ENCODE measurements at places on chromosomes 1 and 21.

- DNase-seq: no peak
These were observed 31.4 kb downstream of the DDR2 start for GRCh38 chr1:162663589-162664106.

DNA sequence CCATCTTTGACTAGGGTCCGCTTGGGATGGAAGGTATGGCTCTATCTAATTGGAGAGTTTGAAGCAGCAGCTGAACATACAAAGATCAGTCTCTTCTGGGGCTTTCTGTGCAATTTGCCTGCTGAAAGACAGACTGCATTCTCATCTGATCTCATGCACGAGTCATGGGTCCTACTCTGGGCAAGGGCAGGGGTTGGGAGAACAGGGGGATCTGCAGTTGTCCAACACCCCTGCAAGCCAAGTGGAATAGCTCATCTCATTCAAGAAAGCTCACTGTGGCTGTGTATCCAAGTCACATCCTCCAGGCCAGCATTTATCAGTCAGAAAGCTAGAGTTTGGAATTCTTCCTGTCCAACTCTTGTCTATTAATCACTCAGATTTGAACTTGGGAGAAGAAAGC lies 177.2 kb upstream of the C8B start:
- DNase-seq: no peak

DNA sequence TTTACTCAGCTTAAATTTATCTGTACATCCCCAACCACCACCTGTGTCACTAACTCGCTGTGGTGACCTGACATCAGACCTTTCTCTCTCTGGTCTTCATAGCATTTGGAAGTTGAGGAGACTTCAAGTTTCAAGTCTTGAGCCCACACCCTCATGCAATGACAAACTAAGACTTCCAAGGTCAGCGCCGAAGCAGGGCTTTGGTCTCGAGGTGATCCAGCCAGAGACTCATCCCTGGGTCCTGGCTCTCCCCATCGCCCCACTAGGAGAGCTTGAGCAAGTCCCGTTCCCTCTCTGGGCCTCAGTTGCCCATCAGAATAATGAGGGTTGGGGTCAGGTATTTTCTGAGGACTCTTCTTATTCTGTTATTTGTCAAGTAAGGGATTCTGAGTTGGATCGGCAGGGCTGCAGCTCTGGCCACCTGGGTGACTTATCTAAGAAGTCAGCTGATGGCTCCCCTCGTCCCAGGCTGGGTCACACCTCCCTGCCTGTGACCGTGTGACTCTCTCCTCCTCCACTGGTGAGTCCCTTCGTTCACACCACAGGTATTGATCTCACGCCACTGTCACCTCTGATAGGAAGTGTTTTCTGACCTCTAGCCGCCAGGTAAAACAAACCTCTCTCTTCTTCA lies 143.7 kb upstream of the RUNX3 start:
- no peak for DNase-seq

DNA sequence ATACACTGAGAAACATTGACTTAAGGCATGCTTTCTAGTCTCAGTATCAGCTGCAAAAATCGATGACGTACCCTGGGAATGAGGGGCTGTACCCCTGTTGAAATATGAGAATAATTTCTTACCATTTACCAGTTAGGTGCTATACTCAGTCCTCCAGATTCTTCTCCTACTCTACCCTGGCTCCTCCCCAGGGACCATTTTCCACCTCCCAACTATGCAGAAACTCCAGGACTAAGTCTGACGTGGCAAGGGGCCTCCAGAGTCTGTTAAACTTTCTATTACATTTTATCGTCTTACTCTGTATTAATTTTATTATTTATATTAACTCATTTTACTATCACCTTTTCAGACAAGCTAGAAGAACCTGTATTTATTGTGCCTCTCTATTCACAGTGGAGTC lies 124.3 kb downstream of the CYYR1 start:
- DNase-seq: no peak

DNA sequence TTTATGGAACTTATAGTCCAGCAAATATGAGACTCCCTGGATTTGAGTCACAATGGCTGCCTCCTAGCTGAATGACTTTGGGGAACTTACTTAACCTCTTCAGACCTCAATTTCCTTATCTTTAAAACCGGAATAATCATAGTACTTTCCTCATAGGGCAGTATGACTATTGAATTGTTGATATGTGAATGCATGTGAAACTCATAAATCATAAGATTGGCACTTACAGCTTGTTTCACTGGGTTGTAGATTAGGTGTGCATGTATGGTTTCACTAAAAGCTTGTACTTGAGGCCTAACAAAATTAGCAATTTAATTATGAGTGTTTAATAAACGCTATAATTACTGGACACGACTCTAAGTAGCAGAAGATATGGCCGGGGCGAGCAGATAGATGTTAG lies 72.5 kb downstream of the ST6GALNAC5 start:
- no peak for DNase-seq

DNA sequence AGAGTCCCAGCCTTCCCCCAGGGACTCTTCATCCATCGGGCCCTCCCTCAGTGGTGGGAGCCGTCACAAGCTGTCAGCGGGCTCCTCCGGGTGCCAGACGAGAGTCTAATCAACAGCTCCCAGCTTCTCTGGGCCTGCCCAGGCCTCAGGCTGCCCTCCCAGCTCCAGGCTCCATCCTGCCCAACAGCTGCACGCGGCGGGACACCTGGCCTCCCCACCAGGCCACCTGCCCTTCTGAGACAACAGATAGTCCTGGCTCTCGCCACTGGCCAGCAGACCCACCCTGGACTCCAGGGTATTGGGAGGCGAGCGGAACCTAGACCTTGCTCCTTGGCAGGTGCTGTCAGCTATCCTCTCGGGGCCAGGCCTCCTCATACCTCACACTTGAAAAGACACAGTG lies 3.1 kb downstream of the WNT4 start:
- DNase-seq: no peak

DNA sequence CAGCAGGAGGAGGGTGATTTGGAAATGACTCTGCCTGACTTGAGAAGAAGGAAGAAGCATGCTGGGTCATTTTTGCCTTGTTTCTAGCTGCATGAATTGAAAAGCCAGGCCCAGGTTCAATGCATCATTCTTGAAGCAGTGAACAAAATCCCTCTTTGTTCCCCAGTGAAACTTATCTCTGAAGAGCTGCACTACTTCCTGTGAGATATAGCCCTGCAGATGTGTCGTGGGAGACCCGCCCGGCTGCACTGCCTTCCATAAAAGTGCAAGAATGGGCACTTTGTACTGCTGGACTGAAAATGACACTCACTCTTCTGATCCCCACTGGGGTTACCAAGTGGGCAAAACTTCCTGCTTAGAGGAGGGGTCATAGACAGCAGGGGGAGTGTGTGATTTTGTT lies 249.2 kb upstream of the NFIA start:
- no peak for DNase-seq

GRCh38 chr1:194078765-194079164 lies 892.4 kb upstream of the B3GALT2 start:
- no peak for DNase-seq

DNA sequence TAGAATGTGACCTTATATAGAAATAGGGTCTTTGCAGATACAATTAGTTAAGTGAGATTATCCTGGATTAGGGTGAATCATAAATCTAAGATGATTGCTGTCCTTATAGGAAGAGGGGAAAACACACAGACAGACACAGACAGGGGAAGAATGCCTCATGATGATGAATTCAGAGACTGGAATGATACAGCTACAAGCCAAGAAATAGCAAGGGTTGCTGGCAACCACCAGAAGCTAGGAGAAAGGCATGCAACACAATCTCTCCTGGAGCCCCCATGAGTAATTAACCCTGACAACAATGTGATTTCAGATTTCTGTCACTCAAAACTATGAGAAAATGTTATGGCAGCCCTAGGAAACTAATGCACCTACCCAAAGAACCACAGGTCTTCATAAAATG lies 19.1 kb upstream of the PPIH start:
- no peak for DNase-seq

GRCh38 chr1:65830306-65830705 lies 37.6 kb downstream of the PDE4B start:
- DNase-seq: no peak

DNA sequence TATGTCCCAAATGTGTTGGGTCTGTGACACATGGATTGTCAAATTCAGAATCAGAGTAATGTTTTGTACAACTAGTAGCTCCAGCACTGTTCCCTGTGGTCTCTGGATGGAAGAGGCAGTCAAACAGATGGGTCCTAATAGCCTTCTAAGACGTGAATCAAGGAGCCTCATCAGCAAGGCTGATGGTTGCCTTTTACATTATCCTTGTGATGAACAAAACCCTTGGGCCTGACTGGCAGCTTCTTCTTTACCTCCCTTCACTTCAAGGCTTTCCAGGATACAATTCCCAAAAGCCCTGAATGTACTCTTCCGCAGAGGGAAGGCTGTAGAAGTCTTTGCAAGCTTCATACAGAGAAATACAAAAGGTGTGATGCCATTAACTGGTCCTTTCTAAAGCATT lies 633.3 kb downstream of the USP25 start:
- no peak for DNase-seq

DNA sequence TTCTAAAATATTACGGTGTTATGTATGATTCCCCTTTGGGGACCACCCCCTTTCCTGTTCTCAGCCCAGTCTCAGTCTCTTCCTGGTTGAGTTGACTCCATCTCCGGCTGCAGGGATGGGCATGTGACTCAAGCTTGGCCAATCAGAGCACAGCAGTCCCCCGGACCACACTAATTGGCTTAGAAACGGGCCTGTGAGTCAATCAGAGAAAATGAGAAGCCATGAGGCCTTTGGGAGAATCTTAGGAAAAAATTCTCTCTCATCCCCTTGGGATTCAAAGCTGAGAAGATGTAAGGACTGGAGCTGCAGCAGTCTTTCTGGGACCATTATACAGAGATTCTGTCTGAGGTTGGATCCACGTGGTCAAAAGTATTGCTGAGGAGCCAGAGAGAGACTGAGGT lies 10.7 kb upstream of the FHAD1 start:
- DNase-seq: no peak

Data from stimulated activated CD4-positive, alpha-beta T cell treated with anti-CD3 and anti-CD28 coated beads, TNF-alpha, amount 100 ng/mL, for 4 hours (primary cell).